ENCODE measurements at places on chromosomes 11 and 22. TPM values are rescaled to one million over a fixed set of nuclear protein-coding genes. Genes with fewer than 3 reads are reported as not detected.

Gene OR51A2
- total RNA-seq: not detected

DNA sequence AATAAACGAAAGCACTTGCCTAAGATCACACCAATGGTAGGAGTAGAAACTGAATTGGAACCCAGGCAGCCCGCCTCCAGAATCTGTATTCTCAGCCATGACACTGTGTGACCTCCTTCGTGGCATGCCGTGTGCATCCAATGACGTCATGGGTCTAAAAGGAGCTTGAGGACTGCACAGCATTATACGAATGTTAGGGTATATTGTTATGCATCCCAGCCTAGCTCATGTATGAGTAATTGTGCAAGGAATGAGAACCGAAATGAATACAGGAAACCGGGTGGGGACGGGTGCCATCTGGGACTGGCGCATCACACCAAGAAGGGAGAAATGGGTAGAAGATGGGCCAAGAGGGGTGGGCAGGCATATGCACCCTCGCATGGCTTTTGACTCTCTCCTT, 12.3 kb upstream of the IGSF9B start:
- no peak for DNase-seq

DNA sequence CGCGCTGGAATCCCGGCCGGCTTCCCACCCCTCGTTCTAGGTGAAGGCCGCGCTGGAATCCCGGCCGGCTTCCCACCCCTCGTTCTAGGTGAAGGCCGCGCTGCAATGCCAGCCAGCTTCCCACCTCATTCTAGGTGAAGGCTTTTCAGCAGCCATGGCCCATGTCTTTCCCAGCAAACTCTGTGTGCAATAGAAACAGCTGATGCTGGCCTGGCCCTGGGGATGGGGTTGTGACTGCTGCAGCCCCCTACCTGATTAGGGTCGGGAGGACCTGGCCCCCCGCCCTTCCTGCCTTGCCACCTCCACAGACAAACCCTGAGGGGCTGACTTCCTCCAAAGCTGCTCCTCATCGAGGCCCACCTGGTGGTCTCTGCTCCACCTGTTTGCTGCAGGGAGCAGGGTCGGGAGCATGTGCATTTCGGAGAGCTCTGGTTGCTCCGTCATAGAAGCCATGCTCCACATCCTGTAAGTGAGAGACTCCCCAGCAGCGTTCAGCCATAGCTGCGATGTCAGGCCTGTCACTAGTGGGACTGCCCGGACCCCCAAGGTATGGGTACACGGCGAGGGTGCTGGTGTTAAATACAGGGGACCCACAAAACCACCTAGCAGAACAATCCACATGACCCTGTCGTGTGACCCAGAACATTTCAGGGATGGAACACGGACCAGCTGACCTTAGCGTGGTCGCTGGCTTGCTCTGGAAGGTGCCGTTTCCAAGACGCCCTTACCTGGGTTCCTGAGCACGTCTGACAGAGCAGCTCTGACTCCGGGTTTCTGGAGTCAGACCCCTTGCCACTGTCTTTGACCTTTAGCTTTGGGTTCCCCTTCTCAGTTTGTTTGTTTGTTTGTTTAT, 3.3 kb downstream of the ZBED4 start:
- no peak for DNase-seq

GRCh38 chr11:90310210-90310609, 87.4 kb upstream of the CHORDC1 start:
- DNase-seq: no peak

DNA sequence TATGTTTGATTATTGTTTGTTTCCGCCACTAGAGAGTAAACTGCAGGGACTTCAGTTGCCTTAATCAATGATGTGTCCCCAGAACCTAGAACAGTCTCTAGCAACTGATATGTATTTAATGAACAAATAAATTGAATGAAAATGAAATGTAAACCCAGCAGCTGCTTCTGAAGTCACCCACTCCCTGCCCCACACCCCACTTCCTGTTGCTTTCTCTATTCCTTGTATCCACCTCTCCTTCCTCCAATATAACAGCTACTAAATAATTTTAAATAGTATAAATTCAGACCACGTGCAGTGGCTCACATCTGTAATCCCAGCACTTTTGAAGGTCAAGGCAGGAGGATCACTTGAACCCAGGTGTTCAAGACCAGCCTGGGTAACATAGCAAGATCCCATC, 15.8 kb downstream of the MYH9 start:
- no peak for DNase-seq

All from activated T-helper 1 cell treated with anti-CD3 and anti-CD28 coated beads, Interleukin-12 subunit alpha, Interleukin-12 subunit beta, Interleukin-2, Interleukin-4 antibody, amounts not matched to agents 30 ng/mL and 10 ng/mL and 1 ng/mL, durations not matched to agents 14 hours and 24 hours and 36 hours (primary cell).